ENCODE measurements at places on chromosomes 12 and 14.

GRCh38 chr14:22566845-22567244 lies 22.2 kb downstream of the DAD1 start:
- DNase-seq = no peak

GRCh38 chr12:93638095-93638494 lies 39.1 kb upstream of the CRADD start:
- DNase-seq = no peak

DNA sequence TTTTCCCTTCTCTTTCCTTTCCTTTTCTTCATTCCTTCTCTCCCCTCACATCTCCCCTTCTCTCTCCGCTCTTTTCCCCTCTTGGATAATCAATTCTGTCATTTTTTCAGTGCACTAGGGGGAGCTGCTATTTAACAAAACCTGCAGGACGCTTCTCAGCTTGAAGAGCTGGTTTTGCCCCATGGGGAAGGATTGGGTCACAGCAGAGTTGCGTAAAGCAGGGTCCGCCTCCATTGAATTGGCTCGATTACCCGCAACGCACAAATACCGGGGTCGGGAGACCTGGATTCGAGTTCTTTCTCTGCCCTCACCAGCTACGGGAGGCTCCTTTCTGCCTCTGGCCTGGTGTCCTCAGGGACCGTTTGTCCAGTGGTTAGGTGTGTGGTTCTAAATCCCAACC lies 42.1 kb upstream of the CHGA start:
- no peak for DNase-seq

DNA sequence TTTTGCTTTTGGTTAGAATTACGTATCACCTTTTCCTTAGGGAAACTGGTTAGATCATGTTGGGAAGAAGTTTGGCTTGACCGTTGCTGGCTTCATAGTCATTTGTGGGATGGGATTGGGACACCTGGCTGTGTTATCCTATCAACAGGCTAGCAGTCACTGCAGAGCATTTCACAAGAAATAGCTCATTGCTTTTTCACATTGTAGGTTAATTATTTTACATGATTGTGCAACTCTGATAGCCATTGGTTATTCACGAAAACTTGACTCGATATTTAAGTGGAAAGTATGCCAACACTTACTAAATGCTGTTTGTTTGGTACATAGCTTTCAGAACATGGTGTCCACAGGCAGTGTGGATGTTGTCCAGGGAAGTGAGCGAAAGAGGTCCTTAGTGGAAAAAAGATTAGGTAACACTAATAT lies 89.4 kb downstream of the NKX2-1 start:
- DNase-seq = no peak

- DNase-seq = no peak
Measured at GRCh38 chr12:104799458-104799857, 158.6 kb downstream of the SLC41A2 start.

- DNase-seq = no peak
Measured at GRCh38 chr12:52005903-52006703, 643 bp upstream of the TAMALIN start.

DNA sequence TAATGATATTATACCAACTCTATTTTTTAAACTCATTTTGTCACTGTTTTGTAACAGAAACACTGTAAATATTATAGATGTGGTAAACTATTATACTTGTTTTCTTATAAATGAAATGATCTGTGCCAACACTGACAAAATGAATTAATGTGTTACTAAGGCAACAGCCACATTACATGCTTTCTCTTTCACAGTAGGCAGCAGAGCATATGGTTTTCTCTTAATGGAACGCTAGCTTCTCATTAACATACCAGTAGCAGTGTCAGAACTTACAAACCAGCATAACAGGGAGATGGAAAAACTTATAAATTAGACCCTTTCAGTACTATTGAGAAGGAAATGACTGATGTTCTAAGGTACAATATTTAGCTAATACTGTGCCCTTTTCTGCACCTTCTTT lies 398.8 kb downstream of the PRKD1 start:
- DNase-seq = no peak

- DNase-seq = no peak
Measured at GRCh38 chr12:131865180-131865875, 29.1 kb upstream of the ULK1 start.

- no peak for DNase-seq
Measured at GRCh38 chr12:49359671-49360070, 7.6 kb upstream of the SPATS2 start.

GRCh38 chr12:93072340-93072739 lies 143.2 kb upstream of the EEA1 start:
- DNase-seq = no peak

DNA sequence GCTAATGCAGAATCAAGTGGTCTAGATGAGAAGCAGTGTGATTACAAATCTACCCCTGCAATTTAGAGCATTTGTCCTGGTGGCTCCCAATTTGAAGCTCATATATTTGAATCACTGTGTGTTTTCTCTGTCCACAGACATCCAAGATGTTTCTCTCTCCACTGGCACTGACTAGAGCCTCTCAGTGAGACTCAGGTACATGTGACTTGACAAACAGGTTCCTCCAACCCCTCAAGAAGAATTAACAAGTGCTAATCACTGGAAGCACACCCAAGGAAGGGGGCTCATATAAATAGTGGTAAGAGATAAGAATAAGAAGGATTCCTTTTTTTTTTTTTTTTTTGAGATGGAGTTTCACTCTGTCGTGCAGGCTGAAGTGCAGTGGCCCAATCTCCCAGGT lies 20.5 kb downstream of the OR10G2 start:
- no peak for DNase-seq

- no peak for DNase-seq
Measured at GRCh38 chr14:78530078-78530477, 359.9 kb downstream of the NRXN3 start.

DNA sequence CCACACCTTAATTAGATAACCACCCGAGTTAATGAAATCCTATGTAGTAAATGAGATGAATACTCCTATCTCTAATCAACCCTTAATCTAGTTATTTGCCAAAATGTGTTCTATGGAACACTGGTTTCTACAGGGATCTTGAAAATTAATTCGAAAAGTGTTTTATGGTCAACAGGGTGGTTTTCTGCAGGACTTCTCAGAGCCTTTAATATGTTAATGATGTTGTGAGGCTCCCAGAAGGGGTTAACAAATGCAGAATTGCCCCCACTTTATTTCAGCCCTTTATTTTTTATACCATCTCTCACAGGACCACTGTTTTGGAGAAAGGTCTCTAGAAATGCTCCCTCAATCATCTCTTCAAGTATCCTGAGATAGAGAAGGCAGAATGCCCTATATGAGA lies 153.1 kb upstream of the RPH3A start:
- no peak for DNase-seq

GRCh38 chr14:54338696-54339317 lies 58.0 kb upstream of the CDKN3 start:
- no peak for DNase-seq

GRCh38 chr12:97142737-97143410 lies 235.8 kb downstream of the NEDD1 start:
- DNase-seq = no peak

- DNase-seq = no peak
Measured at GRCh38 chr12:51866762-51867161, 18.2 kb upstream of the FIGNL2 start.

- DNase-seq = no peak
Measured at GRCh38 chr12:39852346-39852745, 232.7 kb upstream of the ABCD2 start.

DNA sequence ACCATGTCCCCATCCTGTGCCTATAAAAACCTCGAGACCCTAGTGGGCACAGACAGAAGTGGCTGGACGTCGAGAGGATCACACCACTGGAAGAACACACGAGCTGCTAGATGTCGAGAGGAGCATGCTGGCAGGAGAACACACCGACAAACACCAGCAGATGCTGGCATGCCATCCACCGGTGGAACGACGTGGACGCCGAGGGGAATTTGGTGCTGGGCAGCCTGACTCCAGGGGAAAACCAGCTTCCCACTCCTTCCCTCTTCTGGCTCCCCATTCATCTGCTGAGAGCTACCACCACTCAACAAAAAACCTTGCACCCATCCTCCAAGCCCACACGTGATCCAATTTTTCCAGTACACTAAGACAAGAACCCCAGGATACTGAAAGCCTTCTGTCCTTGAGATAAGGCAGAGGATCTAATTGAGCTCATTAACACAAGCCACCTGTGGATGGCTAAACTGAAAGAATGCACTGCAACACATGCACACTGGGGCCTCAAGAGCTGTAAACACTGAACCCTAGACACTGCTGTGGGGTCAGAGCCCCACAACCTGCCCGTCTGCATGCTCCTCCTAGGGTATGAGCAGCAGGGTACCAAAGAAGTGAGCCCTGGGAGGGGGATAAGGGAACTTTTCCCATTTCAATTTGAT lies 9.5 kb downstream of the RNASE6 start:
- DNase-seq = no peak

- no peak for DNase-seq
Measured at GRCh38 chr12:14868916-14869506, 16.6 kb downstream of the MGP start.

GRCh38 chr12:43312991-43313505 lies 239.0 kb downstream of the ADAMTS20 start:
- no peak for DNase-seq

DNA sequence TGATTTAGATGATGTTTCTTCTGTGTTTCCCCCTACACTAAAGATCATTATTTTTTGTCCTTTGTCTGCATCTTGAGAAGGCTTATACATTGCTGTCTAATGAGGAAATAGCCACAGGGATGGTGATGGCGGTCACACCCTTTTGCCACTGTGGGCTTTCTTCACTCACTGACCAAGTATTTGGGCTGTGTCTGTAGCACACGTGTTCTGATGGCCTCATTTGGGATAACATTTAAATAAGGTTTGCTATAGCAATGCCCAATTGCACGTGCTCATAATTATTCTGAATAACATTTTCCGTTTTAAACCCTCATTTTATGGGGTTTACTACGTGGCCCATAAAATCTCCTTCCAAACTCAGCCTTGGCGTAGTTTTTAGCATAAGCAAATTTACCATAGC lies 230.3 kb upstream of the PRICKLE1 start:
- no peak for DNase-seq

DNA sequence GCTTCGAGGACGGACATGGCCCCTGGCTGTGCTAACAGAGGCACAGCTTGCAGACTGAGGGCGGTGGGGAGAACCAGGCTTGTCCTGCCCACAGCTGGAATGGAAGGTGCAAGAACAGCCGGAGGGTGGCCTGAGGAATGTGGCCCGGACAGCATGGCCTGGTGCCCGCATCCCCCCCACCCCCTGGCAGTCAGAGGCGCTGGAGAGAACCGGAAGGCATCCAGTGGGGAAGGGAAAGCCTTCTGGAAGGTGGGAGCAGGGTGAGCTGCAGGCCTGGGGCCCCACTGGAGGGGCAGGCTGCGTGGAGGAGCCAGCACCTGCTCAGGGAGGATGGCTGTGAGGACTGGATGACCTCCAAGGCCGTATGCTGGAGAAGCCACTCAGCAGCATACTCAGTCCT lies 8.1 kb upstream of the CYP46A1 start:
- DNase-seq = no peak

- DNase-seq = no peak
Measured at GRCh38 chr12:13536219-13536910, 339.8 kb downstream of the EMP1 start.

GRCh38 chr12:32454866-32455265 lies 55.5 kb downstream of the FGD4 start:
- DNase-seq = no peak

DNA sequence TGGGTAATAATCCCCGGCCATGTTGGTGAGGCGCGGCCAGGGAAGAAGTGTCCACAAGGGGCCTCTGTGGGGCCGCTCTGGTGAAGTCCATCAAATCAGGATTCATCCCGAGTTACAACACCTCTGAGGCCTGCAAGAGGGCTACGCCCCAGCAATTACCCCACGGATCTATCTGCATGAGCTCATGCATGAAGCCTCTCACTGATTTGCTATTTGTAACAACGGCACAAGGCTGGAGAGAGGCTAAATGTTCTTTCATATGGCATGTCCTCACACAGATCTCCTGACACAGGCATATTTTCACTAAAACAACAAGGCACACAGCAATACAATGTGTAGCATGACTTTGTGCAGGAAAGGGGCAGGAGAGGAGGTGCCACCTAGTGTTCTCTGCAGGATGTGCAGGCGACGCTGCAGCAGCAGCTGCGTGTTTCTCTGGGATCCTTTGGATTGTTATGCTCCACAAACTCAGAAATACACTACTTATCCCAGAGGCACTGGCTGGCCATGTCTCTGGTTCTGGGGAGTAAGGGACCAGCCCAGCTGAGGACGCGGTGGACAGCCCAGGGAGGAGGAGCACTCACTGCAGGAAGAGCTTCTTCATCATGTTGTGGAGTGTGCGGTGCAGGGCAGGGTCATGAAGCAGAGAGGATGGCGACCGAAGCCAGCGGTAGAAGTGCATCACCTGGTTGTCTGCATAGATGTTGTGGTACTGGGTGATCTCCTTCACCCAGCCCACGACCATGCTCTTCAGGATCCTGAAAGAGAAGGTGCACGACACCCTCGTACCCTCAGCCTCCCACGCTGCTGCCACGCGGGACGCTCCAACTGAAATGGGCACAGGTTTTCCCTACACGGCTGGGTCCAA lies 20.2 kb downstream of the P2RX2 start:
- DNase-seq = no peak

DNA sequence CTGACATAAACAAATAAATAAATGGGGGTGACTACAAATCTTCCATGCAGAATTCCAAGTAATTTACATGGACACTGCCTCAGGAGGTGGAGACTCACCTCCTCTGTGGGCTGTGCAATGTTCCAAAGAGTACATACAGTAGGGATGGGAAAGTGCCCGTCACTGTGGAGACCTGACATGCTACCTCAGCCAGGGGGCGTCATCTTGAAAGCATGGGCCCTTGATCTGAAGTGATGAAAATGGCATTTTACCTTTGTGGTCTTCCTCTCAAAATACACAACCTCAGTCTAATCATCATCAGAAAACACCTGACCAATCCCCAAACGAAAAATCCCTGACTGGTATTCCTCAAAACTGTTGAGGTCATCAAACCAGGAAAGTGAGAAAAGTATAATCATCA lies 48.4 kb downstream of the ANAPC7 start:
- DNase-seq = peak; percentile 4

- no peak for DNase-seq
Measured at GRCh38 chr14:58884442-58884841, 246.7 kb downstream of the DACT1 start.

- DNase-seq = no peak
Measured at GRCh38 chr12:108298761-108299275, 40.3 kb downstream of the CMKLR1 start.

GRCh38 chr12:30278401-30278800 lies 417.3 kb downstream of the IPO8 start:
- no peak for DNase-seq
